ENCODE measurements at places on chromosomes 12 and 14.

- no peak for DNase-seq
Observed at GRCh38 chr14:95875831-95876760, 536 bp upstream of the TUNAR start.

DNA sequence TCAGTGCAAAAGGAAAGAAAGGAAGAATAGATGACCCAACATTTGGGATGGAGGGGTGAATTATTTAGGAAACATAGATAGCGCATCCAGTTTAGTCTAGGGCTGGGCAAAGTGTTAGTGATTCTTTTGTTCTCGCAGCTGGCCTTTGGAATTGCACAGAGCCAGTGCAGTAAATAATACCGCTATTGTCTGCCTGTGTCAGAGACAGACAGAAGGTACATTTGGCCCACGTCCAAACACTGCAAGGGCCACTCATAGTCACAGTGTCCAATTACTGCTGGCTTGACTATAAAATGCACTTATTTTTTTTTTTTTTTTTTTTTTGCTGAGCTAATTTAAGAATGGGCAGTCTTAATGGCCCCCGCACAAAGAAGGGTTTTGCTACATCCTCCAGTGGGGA, 638.6 kb downstream of the BCL11B start:
- DNase-seq = no peak

DNA sequence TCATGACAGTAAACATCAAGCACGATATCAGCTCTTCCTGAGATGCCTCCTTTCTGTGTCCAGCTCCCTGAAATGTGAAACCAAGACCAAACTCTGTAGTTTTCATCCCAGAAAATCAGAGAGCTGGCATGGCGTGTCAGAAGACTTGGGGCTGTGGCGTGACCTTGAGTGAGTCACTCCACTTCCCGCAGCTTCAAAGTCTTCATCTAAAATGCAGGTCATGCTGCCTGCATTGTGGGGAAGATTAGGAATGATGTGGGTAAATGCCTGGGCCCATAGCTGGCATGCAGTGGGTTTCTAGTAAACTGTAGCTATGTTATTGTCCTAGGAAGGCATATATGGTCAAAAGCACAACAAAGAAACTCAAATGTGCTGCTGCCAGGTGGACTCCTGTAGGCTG, 28.8 kb downstream of the OAS2 start:
- no peak for DNase-seq

- DNase-seq = no peak
Observed at GRCh38 chr12:3931206-3931605, 58.0 kb upstream of the PARP11 start.

DNA sequence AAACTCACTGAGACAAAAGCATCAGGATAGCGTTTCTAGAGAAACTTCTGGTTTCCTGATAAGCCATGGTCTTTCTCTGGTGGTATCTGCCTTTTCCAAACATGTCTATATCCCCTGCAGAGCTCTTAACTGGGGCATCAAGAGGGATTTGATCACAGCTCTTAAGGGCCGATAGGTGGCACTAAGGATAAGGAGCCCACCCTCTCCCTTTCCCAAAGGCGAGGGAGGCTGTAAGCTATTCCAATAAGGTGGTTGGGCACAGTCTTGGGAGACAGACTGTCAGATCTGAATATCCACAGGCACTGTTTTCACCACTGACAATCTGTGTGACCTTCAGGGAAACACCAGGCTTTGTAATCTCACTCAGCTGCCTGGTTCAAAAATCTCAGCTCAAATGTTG, 206.0 kb downstream of the ADGRD1 start:
- no peak for DNase-seq

- no peak for DNase-seq
Observed at GRCh38 chr14:95270203-95270602, 49.5 kb downstream of the CLMN start.

DNA sequence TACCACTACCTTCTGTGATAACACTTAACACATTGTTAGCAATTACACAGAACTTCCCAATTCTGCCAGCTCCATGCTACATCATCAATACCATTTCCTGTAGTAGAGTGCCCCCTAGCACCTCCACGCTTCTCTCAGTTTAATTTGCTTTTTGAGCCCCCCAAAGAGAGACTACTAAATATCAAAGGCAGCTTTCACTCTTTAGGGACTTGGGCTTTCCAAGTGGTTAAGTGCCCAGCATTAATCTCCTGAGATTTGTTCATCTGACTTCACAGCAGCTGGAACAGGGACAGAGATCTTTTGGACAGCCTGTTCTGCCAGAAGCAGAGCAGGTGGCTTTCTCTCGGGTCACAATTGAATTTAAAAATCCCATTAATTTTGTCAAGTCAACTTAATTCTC, 954.9 kb downstream of the DIO2 start:
- DNase-seq = no peak

DNA sequence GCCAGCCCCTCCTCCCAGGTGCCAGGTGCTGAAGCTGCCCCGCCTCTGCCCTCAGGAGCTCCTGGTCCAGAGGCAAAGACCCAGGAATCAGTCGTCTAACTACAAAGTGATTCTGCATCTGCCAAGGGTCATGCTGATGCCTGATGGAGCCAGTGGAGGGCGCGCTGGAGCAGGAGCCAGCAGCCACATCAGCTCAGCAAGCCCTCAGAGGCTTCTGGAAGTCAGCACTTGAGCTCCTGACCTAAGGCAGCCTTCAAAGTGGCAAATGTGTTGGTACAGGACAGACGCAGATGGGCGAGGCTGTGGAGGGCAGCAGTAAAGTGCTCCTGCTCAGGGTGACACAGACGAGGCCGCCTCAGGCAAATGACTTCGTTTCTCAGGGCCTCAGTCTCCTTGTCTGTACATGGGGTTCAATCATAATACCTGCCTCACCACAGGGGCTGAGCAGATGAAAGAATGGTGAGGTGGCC, 10.9 kb downstream of the C12orf43 start:
- peak; percentile 57 for DNase-seq

- no peak for DNase-seq
Observed at GRCh38 chr14:72023128-72024042, 91.2 kb downstream of the RGS6 start.

DNA sequence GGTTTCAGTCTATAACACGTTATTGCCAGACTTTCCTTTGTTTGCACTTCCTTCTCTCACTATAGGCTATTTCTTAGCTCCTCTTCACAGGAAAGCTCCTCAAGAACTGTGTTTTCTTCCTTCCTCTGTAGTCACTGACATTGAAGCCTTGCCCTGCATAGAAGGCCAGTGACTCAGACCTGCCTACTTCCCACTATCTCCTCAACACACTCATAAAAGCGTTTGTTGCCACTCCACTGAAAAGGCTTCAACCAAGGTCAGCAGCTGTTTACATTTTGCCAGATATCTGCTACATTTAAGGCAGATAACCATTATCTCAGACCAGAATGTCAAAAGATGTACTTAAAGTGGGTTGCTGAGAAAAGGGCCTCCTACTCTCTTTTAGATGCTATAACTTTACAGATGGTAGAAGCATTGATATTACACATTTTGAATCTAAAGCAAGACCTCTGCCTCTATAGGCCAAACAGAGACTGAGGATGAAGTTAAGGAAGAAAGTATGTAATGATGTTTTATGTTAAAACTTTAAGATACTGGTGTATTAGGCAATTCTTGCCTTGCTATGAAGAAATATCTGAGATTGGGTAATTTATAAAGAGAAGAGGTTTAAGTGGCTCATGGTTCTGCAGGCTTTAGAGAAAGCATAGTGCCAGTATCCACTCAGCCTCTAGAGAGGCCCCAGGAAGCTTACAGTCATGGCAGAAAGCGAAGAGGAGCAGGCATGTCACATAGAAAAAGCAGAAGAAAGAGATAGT, 233.3 kb upstream of the FLRT2 start:
- peak; percentile 76 for DNase-seq

GRCh38 chr14:51977075-51977474, 12.3 kb upstream of the RTRAF start:
- DNase-seq = no peak

DNA sequence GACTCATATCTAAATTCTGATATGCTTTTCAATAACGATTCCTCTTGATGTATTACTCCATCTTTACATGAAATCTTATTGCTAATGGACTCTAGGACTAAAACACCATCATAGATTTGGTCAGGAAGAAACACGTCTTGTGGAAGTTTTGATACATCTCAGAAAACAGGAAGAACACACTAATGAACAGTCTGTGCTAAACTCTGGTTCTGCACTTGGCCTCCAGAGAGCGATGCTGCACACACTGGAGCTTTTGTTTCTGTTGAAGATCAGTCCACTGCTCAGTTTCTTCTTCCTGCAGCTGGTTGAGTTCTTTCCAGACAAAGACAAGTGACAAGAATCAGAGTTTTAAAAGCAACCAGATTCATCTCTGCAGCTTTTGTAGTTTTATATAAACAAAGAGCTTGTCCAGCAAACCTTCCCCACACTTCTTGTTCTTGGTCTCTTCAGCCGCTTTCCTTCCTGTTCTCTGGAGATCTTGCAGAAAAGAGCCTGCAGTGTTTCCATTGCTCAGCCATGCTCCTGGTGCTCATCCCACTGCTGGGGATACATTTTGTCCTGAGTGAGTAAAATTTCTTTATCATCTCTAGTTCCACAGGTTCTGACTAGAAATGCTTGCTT, 229.1 kb upstream of the OR4E1 start:
- DNase-seq = no peak

- DNase-seq = no peak
Observed at GRCh38 chr12:108340037-108340436, 926 bp upstream of the CMKLR1 start.

- peak; percentile 37 for DNase-seq
Observed at GRCh38 chr12:93090731-93091172, 161.7 kb upstream of the EEA1 start.

- no peak for DNase-seq
Observed at GRCh38 chr12:55745361-55746173, 2.6 kb downstream of the GDF11 start.

DNA sequence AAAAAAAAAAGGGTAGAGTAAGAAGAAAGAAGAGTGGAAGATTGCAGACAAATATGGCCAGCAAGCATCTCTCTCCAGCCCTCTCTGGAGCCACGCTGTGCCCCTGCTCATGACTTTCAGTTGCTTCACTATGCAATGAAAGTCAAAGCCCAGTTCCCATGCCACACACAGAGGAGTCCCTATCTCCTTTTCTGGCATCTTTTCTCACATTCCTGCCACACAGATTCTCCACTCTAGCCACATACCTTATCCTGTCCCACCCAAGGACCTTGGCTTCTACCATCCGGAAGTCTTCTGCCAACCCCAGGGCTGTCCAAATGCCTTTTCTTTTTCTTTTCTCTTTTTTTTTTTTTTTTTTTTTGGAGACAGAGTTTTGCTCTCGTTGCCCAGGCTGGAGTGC, 39.3 kb upstream of the CAPRIN2 start:
- no peak for DNase-seq

DNA sequence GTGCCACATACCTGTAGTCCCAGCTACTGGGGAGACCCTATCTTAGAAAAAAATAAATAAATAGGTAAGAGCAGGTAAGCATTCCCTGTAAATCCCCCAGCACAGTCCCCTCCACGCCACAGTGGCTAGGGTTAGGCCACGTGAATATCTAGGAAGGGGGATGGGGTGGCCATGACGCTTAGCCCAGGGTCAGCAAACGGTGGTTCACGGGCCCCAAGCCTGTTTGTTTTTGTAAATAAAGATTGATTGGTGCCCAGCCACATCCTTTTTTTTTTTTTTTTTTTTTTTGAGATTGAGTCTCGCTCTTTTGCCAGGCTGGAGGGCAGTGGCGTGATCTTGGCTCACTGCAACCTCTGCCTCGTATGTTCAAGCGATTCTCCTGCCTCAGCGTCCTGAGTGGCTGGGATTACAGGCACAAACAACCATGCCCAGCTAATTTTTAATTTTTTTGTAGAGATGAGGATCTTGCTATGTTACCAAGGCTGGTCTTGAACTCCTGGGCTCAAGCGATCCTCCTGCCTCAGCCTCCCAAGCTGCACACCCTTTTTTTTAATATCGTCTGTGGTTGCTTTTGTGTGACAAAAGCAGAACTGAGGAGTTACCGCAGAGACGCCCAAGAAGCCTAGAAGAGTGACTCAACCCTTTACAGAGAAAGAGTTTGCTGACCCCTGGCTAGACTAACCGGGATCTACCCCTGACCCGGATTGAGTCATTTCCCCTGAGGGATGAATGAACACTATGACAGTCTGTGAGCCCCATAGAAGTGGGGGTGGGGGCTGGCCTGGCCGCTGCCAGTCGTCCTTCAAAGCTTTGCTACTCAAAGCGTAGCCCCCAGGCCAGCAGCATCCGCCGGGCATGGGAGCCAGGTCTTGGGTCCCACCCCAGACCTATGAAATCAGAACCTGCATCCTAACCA, 113.7 kb upstream of the NCOR2 start:
- peak; percentile 92 for DNase-seq

GRCh38 chr14:96713426-96713825, 83.8 kb upstream of the VRK1 start:
- DNase-seq = no peak

DNA sequence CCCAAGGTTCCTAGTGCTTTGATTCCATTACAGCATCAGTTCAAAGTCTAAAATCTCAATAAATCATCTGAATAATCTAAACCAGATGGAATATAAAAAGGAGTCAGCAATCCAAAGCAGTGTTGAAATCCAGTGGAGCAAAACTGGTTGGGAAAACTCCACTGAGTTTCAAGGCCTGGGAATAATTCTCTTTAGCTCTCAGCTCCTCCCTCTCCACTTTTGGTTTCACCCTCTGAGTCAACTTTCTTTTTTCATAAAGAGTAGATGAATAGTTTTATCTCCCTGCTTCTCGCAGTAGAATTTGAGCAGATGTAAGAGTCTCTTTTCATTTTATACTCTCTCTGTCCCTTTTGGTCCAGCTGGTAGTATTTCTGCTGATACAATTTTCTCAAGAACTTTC, 338.6 kb downstream of the APAF1 start:
- DNase-seq = no peak

- no peak for DNase-seq
Observed at GRCh38 chr12:42729535-42729900, 140.0 kb upstream of the PRICKLE1 start.

DNA sequence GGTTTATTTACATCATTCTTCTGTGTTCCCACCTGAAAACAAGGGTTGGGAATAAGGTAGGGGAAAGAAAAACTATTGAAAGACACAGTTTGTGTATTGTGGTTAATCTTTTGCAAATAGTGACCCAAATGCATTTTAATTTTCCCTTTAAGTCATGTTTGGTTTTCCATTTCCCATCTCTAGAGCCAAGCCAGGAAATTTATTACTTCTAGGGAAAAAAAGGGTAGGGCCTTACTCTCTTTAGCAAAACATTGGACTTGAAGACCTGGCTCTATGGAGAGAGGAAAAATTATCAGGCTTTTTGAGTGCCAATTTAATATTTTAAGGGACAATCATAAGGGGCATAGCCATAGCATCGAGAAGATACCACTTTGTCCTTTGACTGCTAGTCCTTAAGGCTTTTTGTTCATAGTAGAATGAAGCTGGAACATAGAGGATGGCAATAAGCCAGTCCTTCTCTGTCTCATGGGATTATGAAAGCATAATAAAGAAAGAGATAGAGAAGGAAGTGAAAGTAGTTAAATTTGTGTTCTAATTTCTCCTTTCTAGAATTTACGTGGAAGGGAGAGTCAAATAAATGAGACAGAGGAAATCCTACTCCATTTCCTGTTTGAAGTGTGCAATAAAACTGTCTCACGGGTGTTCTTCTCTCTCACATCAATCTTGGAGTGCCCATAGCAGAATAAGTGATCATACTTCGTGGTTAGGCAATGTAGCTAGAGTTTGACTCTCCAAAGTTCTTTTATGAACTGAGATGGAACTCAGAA, 50.9 kb upstream of the PPFIA2 start:
- no peak for DNase-seq

All from GM03348 (cell line).